ENCODE measurements at places on chromosomes 1 and 21.

GRCh38 chr1:189970331-189971230 is 507.1 kb downstream of the BRINP3 start:
- no peak for DNase-seq

DNA sequence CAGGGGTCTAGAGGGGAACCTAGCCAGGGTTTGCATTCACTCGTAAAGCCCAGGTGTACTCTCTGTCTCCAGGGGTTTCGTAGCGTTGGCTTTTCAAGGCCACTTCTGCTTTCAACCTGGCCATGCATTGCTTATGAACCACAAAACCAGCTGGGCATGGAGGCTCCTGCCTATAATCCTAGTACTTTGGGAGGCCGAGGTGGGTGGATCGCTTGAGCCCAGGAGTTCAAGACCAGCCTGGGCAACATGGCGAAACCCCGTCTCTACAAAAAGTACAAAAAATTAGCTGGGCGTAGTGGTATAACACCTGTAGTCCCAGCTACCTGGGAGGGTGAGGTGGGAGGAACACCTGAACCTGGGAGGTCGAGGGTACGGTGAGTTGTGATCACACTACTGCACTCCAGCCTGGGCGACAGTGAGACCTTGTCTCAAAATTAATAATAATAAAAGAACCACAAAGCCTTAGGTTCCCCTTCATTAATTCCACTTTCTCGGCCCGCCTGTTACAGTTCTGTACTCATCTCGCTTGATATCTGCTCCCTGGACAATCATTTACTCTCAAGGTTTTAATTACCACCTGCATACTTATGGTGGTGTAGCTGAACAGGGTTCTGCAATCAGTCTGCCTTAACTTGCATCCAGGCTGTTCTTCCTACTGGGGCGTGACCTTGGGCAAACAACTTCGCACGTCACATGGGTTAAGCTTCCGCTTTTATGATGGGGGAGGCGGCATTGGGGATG is 6.1 kb downstream of the SLC16A4 start:
- DNase-seq: no peak

DNA sequence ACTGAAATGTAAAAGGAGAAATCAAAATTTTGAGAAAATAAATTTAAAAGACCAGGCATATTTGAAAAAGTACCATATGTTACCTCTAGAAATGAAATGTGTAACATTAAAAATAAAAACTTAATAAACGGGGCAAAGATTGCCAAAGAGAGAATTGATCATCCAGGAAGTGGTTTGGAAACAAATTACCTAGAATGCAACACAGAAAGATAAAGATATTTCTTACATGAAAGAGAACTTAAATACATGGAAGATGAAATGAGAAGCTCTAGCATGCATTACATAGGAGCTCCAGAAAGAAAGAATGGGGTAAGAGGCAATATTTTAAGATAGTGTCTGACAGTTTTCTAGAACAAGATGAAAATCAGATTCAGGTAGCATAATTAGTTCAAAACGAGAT is 235.9 kb upstream of the IRF2BP2 start:
- DNase-seq: no peak

DNA sequence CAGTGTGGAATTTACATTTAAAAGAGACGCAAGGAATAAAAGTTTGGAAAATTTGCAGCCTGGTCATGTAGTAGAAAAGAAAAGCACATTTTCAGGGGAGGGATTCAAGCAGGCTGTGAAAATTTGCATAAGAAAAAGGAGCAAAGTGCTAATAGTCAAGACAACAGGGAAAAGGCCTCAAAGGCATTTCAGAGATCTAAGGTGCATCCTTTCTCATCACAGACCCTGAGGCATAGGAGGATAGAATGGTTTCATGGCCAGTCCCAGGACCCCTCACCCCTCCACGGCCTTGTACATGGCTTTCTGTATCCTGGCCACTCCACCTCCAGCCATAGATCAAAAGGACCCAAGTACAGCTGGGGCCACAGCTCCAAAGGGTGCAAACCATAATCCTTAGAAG is 380.5 kb upstream of the BRINP3 start:
- DNase-seq: no peak

- DNase-seq: no peak
Measured at GRCh38 chr1:225458222-225458631, 30.4 kb upstream of the LBR start.

- DNase-seq: no peak
Measured at GRCh38 chr1:109225711-109226445, 12.2 kb downstream of the SARS1 start.

DNA sequence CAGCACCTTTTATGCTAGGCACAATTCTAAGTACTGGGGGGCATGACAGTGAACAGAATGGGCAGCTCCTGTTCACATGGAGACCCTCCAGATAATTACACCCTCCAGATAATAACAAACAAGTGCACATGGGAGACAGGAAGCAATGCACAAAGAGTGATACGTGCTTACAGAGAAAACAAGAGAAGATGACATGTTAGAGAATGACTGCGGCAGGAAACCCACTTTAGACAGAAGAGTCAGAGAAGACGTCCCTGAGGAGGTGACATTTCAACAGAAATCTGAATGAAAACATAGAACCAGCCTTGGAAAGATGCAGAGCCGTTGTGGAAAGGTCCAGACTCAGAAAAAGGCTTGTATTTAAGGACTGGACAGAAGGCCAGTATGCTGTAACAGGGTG is 54.7 kb upstream of the ARTN start:
- DNase-seq: no peak

DNA sequence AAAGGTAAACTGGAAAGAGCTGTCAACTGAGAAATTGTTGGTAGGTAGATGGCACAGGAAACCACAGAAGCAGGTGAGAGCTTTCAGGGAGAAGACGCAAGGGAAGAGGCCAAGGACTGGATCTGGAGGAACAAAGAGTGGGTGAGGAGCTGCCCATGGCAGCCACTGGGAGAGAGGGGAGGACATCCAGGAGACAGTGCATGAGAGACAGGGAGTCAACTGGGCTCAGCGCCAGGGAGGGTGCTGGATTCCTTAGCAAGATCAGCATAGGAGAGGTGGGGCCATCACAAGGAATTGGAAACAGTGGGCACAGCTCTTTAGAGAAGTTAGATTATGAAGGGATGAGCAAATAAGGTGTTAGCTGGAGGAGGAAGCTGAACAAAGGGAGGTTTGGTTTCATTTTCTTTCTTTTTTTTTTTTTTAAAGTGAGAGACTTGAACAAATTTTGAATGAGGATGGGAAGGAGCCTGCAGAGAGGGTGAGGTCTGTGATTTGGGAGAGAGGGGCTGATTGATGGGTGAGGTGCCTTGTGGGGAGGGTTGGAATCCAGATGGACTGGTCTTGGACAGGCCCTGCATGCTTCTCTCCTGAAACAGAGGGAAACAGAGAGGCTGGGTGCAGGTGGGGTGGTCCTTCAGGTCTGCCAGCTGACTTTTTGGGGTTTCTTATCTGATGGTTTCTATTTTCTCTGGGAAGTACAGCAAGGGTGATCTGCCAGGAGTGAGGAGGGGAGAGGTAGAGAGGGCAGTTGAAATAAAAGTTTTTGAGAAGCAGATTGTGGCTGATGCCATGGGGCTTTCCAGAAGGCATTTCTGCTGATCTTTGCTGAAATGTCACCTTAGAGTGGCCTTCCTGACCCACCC is 5.4 kb downstream of the CYP4B1 start:
- no peak for DNase-seq

- no peak for DNase-seq
Measured at GRCh38 chr1:41742219-41742618, 176.5 kb downstream of the HIVEP3 start.
